ENCODE measurements at places on chromosomes 3 and 15.

- DNase-seq, result no peak
Observed at GRCh38 chr3:14174483-14174882, 3.9 kb downstream of the XPC start.

DNA sequence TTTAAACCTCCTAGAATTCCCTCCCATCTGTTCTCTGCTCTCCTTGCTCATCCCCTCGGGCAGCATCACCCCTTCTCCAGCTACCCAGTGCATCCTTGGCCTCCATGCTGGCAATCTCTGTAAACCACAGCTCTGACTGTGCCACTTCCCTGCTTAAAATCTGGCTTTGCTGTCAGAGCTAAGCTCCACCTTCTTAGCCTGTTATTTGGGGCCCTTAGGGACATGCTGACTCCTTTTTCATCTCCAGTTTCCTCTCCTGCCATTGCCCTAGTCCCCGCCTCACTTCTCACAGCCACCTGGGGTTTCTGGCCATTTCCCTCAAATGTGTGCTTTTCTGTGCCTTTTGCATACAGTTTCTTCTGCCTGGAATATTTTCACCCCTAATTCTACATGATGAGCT is 5.7 kb downstream of the SLC6A20 start:
- no peak for DNase-seq

DNA sequence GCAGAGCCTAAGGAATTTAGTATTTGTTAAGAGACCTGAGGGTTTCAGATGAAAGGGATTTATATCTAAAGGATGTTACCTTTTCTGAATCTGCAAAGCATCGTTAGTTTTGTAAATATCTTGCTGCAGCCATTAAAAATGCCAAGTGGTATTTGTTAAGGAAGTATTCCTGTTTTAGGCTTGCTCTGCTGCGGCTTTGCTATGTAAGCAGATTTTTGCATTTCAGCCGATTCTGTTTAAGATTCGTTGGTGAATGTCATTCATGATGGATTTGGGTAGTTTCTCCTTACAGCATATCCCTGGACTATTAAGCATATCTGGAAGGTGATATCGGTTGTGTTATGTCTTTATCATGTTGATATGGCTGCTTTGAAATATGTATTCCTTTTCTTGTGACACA is 1.0 kb downstream of the USP8 start:
- DNase-seq, result no peak

- DNase-seq, result no peak
Observed at GRCh38 chr3:171900446-171900845, 57.3 kb downstream of the TMEM212 start.

- no peak for DNase-seq
Observed at GRCh38 chr3:124498891-124499290, 231.4 kb upstream of the UMPS start.

GRCh38 chr15:77459031-77459430 is 38.3 kb downstream of the HMG20A start:
- no peak for DNase-seq

GRCh38 chr15:97456521-97457202 is 503.8 kb upstream of the ARRDC4 start:
- DNase-seq, result no peak

DNA sequence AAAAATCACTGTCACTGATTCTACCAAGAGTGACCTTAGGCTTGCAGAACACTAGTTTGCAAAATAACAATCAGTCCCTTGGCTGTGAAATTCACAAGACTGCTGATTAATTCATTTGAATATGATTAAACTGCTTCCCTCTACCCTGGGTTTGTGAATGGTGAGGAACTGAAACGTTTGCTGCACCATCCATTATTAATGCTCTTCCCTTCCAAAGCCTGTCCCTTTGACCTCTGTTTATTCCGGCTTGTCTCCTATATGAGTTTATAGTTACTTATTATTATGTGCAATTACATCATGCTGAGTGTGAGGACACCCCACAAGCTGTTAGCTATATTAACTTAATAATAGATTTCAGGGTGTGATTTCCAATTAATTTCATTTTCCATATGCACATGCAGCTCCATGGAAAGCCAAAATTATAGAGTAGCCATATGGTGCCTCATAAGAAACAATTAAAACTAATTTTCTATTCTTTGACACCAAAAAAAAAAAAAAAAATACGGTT is 96.5 kb downstream of the SUCLG2 start:
- no peak for DNase-seq

- DNase-seq, result no peak
Observed at GRCh38 chr3:158711886-158712285, 20.4 kb downstream of the RARRES1 start.

GRCh38 chr3:34626699-34627098 is 828.3 kb downstream of the PDCD6IP start:
- DNase-seq, result no peak

GRCh38 chr3:34807611-34808010 is 831.7 kb upstream of the ARPP21 start:
- DNase-seq, result no peak

DNA sequence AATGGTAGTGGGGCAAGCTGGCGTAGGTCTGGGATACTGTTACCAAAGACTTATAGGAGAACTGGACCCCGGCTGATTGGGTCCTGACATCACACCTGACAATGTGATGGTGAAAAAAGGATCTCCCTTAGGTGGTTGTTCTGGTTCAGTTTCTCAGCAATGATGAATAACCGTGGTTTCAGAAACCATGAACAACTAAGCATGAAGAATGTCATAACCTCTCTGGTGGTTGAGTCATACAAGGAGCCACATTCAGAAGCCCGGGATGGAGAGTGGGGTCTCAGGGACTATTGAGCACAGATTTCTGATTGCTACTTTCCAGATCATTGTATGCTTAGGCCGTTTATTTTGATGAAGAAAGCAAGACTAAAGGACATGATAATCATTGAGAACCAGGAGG is 17.4 kb downstream of the GPR160 start:
- no peak for DNase-seq

DNA sequence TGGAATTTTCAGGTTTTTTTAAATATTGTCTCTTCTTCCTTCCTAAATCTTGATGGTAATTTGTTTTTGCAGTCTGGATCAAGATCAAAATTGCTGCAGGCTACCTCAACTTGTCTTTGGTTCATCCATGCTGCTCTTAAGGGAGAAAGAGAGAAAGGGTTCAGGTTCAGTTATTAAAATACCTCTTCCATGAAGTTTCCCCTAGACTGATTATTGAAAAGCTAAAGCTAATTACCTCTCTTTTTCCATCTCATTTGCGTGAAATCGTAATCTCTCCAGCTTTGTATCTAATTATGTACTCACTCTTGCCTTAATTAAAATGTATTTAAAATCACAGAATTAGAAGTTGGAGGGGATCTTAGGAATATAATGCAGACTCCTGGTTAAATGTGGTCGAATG is 52.7 kb downstream of the SLC28A2 start:
- no peak for DNase-seq

DNA sequence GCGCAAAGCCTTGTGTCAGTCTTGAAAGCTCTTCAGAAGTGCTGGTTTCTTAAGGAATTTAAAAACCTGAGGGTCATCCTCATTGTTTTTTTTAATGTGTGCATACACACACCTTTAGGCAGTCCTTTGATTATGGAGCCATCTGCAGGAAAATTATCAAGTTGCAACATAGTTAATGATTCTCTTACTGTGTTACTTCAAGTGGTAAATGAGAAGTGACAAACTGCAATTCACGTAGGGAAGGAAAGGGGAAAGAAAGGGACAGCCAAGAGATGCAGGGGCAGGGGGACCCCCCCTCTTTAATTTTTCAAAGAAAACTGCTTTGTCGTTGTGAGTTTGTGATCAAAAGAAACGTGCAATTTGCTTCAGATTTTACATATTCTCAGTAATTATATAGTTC is 162.4 kb upstream of the CGNL1 start:
- DNase-seq, result no peak

DNA sequence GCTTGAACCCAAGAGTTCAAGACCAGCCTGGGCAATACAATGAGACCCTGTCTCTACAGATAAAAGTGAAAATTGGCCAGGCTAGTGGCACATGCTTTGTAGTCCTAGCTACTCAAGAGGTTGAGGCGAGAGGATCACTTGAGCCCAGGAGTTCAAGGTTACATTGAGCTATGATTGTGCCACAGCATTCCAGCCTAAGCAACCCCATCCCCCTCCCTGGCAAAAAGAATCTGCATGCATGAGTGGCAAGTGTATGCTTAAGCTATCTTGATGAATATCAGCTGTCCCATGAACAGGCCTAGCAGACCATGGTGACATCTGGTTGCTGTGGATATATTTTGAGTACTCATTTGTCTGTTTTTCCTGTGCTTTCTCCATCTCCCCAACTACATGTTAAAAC is 4.7 kb downstream of the ATRIP start:
- DNase-seq, result no peak

DNA sequence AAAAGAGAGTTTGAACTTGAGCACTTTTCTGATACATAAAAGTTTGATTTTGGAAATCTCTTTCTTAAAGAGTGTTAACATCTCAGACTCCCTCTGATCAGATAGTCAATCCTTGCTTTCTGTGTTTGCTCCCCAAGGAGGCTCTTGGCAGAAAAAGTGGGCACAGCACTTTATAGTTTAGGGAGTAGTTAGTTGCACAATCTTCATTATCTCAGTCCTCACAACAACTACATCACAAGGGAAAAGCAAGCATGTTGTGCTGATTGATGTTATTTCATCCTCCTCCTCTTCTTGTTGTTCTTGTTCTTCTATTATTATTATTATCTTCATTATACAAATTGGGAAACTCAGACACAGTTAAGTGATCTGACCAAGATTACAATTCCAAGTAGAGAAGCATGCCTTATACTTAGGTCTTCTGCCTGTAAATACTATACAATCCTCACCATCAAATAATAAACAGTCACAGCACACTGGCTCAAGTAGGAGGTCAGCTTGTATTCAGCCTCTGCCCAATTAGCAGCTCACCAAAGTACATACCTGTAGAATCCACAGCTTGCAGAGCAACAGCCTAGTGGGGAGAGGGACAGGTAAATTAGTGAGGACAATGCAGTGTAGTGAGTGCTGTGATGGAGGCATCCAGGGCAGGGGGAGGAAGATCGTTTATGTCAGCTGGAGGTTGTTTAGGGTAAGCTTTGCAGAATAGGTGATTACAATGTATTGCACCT is 304.1 kb upstream of the MME start:
- no peak for DNase-seq

- DNase-seq, result no peak
Observed at GRCh38 chr15:34892963-34893591, 76.5 kb downstream of the AQR start.

GRCh38 chr3:56157693-56158362 is 310.4 kb downstream of the ERC2 start:
- no peak for DNase-seq

GRCh38 chr3:39644176-39644575 is 165.2 kb upstream of the MYRIP start:
- DNase-seq, result no peak

DNA sequence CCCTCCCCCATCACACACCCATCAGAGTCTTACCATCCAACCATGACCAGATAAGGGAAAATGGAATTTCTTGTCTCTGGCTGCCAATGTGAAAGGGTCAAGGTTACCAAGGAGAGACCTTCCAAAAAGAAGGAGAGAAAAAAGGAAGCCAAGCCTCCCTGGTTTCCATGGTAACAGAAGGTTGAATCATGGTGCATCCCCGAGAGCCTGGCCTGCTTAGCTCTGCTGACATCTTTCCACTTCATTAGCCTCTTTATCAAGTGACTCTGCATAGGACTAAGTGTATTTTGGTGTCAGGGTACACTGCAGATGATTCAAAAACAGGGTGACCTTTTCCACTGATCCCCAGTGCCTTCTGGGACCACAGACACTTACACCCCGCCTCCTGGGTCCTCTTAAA is 225.7 kb upstream of the PPP2R3A start:
- DNase-seq, result no peak

DNA sequence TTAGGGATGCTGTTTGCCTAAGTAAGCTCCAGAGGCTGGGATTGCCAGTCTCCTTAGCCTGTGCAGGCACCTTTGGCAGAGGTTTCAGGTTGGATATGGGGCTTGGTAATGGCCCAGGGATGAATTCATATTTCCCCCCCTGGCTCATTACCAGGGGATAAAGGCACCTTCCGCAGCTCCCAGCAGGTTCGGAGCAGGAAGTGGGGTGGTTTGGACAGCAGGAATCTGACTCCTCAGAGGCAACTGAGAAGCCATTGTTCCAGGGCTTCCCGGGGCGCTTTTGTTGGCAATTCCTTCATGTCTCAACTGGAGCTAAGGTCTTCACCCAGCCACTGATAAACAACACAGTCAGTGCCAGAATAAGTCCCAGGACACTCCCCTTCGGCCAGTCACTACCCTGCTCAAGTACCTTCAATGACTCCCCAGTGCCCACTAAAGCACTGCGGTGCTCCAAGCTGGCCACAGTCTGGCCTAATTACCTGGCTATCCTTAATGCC is 85.3 kb upstream of the SLC6A6 start:
- DNase-seq, result no peak

- DNase-seq, result peak; percentile 34
Observed at GRCh38 chr3:127539366-127540060, 51.0 kb downstream of the TPRA1 start.

GRCh38 chr15:95968856-95969255 is 361.6 kb upstream of the NR2F2 start:
- no peak for DNase-seq

- no peak for DNase-seq
Observed at GRCh38 chr3:28718074-28718849, 369.6 kb upstream of the AZI2 start.

GRCh38 chr3:78741066-78741645 is 1026.6 kb downstream of the ROBO1 start:
- no peak for DNase-seq

- DNase-seq, result no peak
Observed at GRCh38 chr3:38173834-38174418, 8.6 kb downstream of the OXSR1 start.

DNA sequence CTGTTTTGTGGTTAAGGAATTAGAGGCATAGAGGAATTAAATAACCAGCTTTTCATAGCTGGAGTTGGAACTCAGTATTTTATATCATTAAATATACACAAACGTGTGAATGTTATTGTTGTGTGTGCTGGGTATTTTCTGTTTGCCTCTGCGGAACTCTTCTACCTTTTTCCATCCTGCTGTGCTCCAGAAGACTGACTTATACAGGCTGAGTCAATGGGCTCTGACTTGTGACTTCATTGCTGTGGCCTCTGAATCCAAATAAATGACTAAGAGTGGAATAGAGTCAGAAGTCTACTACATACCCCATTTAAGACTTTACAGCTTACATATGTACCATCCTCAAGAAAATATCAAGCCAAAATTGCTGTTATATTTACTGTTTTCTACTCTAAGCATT is 17.6 kb downstream of the ARIH1 start:
- no peak for DNase-seq

DNA sequence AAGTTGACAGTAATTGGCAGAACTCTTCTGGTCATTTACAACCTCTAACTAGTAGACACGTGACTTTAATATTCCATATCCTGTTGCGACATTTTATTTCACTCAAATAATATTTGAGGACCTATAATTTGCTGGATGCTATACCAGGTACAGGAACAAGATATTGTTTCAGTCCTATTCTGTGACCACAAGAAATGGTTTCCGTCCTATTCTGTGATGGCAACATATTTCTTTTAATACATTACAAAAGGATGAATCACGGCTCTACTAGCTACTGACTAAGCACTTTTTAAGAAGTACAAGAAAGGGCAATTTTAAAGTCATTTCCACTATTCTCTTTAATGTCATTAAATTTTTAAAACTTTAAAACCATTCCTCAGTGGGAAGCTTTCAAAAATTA is 400.2 kb downstream of the CNTN3 start:
- no peak for DNase-seq
